NCI-H69 (cell line): ENCODE measurements at places on chromosomes 6 and 20.

DNA sequence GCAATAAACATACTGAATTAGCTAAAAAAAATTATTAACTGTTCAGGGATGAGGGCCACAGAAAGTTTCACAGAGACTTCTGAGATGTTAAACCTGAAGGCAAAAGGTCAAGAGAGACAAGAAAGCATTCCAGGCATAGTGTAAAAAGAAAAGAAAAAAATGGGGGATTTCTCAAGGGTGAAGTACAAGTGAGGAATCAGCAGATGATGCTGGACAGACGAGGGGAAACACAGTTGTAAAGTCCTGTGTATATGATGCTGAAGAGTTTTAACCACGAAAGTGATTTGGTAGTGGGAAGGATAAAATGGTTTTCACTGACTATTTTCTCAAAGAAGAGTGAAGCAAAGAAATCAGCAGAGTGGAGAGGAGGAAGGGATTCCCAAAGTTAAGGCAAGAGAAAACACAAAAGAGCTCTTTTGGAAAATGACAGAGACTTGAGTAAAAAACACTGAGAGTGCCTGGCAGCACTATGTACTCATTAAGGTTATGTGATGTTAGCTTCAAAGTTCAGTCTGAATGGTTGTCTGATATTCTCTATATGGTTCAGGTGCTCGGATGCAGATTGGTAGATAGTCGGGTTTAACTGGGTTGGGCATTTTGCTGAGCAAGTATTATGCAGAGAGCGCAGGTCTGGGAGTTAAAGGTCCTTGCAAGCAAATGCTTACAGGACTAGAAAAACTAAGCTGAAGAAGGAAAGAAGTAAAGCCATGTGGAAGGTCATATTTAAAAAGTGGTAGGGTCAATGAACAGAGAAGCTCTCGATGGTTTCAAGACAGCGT is 16.4 kb downstream of the RAB23 start:
- DNase-seq: no peak

- no peak for DNase-seq
These were observed 50.0 kb upstream of the RNGTT start for GRCh38 chr6:89013438-89013837.

DNA sequence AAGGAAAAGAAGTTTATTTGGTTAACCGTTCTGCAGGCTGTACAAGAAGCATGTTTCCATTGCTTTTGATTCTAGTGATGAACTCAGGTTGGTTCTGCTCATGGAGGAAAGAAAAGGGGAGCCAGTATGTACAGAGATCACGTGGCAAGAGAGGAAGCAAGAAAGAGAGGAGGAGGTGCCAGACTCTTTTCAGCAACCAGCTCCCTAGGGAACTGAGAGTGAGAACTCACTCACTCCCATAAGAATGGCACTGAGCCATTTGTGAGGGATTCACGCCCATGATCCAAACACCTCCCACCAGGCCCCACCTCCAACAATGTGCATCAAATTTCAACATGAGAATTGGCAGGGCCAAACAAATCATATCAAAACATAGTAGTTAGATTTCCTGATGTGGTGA is 649.1 kb downstream of the EPM2A start:
- DNase-seq: peak; percentile 96

DNA sequence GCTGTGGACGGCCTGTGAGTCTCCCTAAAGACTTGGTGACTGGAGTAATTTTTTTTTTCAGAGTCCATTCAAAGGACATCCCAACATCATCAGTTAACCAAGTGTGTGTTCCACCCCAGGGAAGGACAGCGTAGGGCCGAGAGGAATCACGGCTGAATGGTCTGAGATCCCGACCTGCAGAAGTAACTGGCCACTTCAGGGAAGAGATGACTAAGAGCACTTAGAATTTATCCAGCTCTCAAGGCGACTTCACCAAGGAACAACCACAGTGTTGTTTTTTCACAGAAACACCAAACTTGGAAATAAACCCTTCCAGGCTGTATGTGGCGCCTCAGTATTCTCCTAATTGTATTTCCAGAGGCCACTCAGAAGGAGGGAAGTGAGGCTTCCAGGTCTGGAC is 231.6 kb downstream of the FNDC1 start:
- no peak for DNase-seq

DNA sequence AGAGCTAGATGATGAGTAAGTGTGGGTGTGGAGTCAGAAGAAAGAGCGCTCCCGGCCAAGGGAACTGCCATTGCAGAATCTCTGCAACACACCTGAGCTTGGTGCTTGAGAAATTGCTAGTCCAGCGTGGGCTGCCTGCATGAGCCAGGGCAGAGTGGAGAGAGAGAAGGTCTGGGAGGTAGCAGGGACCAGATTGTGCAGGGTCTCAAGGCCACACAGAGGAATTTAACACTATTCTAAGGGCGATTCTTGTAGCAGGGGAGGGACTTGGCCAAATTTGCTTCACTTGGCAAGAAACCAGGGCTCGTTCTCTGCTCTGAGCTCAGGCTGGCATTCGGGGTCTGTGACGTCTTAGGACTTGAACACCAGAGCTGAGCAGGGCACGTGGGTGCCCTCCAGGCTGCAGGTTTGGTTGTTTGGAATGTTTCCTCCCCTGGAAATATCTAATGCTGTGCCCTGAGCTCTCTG is 53.5 kb downstream of the BCAS4 start:
- no peak for DNase-seq

DNA sequence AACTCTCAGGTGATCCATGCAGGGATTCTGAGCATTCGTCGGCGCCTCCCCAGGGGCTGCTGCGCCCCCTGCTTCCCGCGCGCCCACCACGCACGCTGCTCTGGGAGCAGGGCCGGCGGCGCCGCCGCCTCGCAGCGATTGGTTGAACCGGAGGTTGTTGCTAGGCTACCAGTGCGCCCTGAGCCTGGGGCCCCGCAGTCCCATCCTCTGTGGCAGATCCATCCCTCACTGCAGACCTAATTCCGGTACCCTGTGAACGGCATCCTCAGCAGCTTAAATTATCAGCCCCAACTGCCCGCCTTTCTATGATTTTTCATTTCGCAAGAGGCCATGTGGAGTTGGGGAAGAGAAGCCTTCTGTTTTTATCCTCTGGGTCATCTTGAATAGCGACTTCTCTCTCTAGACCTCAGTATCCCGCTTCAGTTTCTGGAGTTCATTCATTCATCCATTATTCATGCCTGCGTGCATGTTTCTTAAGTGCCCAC is 15.4 kb downstream of the PNPLA1 start:
- peak; percentile 51 for DNase-seq

- no peak for DNase-seq
These were observed 136.7 kb upstream of the CARMIL1 start for GRCh38 chr6:25142506-25142905.

- DNase-seq: no peak
These were observed 80.3 kb upstream of the AFDN start for GRCh38 chr6:167746390-167746907.

GRCh38 chr20:3195590-3196237 is 8.8 kb downstream of the DDRGK1 start:
- no peak for DNase-seq

GRCh38 chr6:57108691-57109090 is 18.7 kb downstream of the ZNF451 start:
- no peak for DNase-seq

DNA sequence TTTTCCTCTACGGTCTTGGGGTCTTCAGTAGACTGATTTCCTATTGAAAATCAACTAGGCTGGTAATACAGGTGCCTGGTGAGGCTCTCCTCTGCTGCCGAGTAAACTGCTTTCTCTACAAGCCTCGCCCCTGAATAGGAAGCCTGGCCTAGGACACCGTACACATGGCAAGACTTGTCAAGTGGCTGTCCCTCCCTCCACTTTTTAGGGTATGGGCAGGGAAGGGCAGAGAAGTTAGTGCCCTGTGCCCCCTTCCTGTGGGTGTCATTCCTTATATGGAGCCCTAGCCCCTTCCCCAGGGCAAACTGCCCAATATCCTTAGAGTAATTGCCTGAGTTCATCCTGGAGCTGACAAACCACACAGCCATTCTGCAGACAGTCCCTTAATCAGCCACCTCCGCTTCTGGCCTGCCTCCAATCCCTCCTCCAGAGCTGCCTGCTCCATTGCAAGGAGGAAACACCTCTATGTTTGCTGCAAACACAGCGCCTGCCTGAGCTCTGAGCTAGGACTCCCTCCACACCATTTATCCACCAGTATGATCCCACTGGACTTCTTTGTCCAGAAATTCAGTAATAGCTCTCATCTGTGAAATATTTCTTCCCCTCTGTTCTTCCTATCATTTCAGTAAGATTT is 93.1 kb downstream of the CHD6 start:
- peak; percentile 82 for DNase-seq

- DNase-seq: no peak
These were observed 62.3 kb downstream of the MAP7 start for GRCh38 chr6:136487759-136488425.

GRCh38 chr6:34424200-34425131 is 1.4 kb downstream of the RPS10 start:
- DNase-seq: no peak

GRCh38 chr6:9248133-9248532 is 812.8 kb upstream of the SLC35B3 start:
- peak; percentile 17 for DNase-seq

- no peak for DNase-seq
These were observed 201.6 kb upstream of the SGK1 start for GRCh38 chr6:134519465-134519864.

- DNase-seq: no peak
These were observed 12.8 kb downstream of the HIVEP1 start for GRCh38 chr6:12024699-12025434.

- DNase-seq: peak; percentile 66
These were observed 35.2 kb downstream of the PPP1R14C start for GRCh38 chr6:150177952-150178520.

- peak; percentile 36 for DNase-seq
These were observed 3.8 kb upstream of the LPA start for GRCh38 chr6:160667639-160668481.

GRCh38 chr20:39479196-39479810 is 517.2 kb downstream of the DHX35 start:
- DNase-seq: no peak

- no peak for DNase-seq
These were observed 63.4 kb upstream of the AFDN start for GRCh38 chr6:167763056-167763944.

GRCh38 chr6:112877134-112878100 is 530.3 kb downstream of the RFPL4B start:
- no peak for DNase-seq

DNA sequence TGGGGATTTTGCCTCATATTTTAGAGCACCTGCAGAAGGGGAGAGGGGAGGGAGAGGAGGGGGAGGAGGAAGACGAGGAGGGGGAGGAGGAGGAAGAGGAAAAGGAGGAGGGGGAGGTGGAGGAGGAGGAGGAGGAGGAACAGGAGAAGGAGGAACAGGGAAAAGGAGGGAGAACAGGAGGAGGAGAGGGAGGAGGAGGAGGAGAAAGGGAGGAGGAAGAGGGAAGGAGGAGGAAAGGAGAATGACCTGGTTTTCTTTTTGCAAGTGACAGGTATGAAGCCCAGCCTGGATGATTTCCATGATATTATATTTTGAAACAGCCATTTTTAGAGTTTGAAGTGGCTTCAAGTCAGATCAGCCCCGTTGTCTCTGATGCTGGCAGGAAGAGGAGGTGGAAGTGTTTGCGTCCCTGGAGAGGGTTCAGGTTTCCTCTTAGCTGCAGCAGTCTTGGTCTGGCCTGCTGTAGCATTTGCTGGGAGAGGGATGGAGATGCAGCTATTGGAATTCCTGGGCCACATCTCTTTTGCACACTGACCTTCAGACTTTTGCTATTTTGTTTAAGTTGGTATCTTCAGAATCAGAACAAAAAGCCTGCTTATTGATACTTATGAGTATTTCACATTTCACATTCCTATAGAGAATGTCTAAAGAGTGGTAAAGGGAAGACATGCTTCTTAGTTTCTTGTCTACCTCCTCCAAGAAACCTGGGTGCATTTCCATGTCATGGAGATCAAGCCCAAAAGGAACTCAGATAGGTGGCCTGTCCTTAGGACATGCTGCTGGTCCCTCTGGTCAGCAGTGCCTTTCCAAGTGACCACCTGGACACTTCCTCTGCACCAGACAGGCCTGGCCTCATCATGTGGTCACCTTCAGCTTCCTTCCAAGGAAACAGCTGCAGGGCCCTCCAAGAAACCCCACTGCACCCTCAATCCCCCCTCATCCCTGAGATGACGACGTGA is 54.3 kb upstream of the IYD start:
- DNase-seq: peak; percentile 51

- no peak for DNase-seq
These were observed 44.8 kb upstream of the ZNF831 start for GRCh38 chr20:59118855-59119254.

DNA sequence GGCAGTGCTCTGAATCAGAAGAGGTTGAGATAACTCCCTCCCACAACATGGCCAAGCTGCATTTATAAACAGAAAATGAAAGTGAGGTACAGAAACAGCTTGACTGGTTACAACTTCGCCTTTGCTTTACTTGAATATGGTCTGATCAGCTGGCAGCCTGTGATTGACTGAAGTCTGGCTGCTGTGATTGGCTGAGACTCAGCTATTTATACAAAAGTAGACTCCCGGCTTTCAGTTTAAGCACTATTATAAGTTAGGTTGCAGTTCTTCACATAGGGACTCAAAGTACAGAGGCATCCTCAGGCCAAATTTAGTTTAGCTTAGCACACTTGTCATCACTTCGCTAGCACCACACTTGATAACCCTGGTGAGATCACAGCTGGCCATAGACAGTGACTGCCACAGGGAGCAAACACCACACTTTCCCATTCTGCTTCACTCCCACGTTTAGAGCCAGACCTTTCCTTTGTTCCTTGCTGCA is 362.6 kb downstream of the EPM2A start:
- DNase-seq: peak; percentile 25

DNA sequence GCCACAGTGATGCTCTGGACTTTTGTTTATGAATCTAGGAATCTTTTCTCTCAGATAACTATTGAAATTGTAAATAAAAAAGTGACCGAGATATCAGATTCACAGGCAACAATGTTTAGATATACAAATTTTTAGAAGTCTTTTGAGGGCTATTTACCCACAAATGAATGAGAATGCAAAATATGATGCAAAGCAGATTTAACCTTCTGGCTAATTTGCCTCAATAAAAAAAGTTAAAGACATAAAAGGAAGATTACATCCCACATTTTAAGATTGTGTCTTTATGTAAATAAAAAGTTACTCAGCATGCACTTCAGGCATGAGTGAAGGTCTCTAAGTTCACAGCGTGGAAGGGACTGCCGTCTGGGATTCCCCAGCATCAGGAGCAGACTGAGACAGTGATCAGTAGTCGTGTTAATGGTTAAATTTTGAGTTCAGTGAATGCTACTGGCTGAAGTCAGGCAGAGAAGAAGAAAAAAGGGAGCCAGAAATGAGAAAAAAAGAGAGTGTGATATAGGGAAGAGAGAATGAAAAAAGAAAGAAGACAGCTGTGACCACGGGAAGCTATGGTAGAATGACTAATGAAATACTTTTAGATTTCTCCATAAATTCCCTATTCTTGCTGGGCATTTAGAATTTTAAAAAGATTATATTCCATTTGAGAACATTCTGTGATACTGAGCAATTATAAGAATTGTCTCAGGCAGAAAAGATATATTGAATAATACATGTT is 93.6 kb downstream of the MYB start:
- no peak for DNase-seq

GRCh38 chr6:151757506-151757955 is 50.0 kb upstream of the ESR1 start:
- DNase-seq: no peak
